Stimulated activated CD8-positive, alpha-beta memory T cell treated with anti-CD3 and anti-CD28 coated beads, Interleukin-4, amount 100 ng/mL, for 48 hours (primary cell): ENCODE measurements at places on chromosomes 6 and 20.

- DNase-seq, result no peak
Measured at GRCh38 chr20:53739799-53740785, 146.5 kb upstream of the ZNF217 start.

- peak; percentile 55 for DNase-seq
Measured at GRCh38 chr6:4647414-4648365, 128.5 kb upstream of the CDYL start.

DNA sequence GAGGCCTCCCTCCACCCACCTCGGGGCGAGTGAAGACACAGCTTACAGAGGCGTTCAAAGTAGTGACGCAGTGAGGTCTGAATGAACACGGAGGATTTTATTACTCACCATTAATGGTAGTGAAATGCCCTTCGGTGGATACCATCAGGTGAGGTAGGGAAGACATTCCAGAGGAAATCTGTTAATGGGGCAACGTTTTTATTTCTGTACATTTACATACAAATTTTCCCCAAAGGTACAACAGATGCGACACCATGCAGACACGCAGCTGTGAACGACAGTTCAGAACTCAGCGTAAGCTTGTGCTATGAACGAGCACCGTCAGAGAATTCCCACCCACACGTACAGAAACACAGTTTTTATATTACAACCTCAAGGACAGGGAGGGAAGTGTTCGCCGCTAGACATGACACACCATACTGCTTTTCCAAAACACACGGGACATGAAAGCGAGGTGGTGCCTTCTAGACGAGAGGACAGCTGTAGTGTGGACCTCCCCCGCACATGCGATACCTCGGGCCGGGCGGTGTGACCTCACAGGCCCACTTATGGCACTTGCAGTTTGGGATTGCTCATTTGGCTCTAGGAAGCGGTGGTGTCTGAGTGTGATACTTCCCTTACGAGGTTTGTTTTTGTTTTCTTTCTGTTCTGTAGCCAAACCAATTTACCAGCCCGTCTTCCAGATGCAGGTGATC, 10.7 kb downstream of the PSMG4 start:
- no peak for DNase-seq

DNA sequence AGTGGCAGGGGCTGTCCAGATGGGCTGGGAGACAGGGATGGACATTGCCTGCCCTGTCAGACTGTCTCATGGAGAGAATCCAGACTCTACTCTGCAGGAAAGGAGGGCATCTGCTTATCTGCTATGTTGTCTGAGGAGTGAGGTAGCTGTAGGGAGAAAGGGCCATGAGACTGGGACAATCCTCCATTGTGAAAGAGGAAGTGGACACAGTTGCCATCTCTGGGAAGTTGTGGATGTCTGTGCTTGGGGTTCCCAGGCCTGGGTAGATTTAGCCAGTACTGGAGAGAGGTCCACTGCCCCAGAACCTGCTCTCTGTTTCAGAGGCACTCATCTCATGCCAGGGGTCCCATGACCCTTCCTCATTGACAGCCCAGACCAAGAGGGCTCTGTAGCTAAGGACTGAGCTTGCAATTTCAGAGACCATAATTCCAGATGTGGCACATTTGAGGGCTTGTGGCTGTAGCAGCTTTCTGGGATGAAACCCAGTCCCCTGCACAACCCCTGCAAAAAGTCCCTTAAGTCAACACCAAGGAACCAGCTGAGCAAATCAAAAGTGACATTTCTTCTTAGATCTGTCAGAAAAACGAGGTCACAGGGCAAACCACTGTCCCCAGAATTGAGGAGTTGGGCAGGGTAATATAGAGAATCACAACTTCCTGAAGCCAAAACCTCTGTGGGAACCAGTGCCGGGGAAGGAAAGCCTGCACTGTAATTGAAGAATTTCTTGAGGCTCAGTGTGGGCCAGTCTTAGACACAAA, 4.1 kb upstream of the SIRPG start:
- DNase-seq, result no peak

GRCh38 chr6:453152-453551, 61.6 kb downstream of the IRF4 start:
- peak; percentile 21 for DNase-seq

DNA sequence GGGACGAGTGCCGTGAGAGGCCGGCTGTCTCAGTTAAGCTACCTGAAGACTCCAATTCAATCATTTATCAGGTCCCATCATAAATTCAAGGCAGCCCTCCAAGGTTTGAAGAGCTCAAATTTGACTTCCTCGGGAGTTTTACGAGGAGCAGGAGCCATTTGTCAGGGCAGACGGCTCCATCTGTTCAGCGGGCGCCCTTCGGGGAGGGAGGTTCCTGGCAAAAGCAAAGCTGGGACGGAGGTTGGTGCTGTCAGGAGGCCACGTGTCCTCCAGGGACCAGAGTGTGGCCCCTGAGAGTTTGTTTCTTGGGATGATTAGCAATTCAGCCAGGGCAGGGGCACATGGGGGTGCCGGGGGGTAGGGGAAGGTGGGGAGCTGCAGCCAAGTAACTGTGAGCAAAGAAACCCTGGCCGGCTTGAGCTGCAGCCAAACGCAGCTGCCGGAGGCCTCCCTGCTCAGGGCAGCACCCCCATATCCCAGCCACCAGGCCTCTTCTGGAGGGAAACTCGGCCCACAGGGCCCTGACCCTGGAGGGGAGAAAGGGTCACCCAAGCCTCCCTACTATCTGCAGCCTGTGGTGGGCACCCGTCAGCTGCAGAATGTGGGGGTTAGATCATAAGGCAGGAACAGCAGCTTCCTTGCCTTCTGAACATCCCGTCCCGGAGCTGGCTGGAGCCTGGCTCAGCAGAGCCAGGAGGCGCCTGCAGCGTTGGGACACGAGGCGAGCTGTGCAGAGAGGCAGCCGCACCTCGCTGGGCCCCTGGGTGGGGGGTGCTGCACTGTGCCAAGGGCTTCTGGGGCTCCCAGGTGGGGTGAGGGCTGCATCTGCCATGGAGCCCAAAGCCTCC, 63.6 kb upstream of the GATA5 start:
- no peak for DNase-seq

DNA sequence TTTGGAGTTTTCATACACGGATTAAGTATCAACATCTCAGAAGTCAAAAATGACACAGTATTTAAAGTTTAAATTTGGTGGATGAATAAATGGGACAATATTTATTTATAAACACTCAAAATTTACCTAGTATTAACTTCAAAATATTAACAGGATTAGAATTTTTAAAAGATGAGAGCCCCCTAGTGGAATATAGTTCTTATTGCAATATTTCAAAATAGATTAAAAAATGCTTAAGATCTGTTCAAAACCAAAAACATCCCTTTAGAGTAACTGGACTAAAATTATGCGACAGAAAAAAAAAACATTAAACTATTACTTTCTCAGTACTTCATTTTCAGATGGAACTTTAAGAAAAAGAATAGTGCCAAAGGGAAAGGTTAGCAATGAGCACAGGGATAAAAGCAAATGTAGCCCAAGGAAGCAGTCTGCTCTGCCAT, 56.6 kb downstream of the SNX14 start:
- DNase-seq, result no peak

- no peak for DNase-seq
Measured at GRCh38 chr6:26312096-26312463, 52.9 kb upstream of the BTN3A2 start.

DNA sequence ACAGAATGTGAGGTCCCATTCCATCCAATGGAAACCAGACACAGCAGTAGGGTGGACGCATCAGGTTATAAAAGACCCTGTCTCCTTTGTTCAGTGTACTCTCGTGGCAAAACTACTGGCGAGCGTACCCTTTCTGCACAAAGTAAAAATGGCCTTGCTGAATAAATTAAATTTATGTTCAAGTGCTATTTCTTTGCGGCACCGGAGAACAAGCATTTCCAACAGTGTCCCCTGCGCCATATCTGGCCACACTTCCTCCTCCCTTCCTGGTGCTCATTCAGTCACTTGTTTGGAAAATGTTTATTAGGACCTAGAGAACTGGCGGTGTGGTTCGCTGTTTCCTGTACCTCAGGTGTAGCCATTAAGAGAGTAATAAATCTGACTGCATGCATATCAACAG, 46.9 kb upstream of the DACT2 start:
- DNase-seq, result no peak

GRCh38 chr6:34901930-34902329, 12.9 kb downstream of the ANKS1A start:
- DNase-seq, result no peak

DNA sequence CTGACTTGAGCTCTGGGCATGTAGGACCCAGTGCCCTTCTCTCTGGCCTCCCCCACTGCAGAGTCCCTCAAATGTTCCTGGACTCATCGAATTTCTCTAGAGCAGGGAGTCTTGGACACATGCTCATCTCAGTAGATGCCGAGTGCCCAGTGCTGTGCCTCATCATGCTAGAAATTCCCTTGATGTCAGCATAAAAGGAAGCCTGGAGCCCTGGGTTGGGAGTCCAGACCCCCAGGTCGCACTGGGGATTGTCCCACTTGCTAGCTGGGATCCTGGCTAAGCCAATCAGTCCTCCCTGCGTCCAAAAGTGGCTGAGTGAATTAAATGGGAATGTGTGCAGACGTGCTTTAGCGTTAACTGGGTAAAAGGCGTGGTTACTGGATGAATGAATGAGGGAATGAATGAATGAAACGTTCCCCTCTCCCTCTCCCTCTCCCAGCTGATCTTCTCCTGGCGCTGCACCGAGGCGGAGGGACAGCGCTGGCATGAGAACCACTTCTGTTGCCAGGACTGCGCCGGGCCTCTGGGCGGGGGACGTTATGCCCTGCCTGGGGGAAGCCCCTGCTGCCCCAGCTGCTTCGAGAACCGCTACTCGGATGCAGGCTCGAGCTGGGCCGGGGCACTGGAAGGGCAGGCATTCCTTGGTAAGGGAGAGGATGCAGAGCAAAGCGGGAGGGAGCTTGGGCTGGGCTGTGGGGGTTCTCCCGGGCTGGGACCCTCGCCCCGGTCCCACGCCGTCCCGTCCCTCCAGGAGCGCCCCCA, 1.6 kb upstream of the TOMM6 start:
- peak; percentile 33 for DNase-seq

DNA sequence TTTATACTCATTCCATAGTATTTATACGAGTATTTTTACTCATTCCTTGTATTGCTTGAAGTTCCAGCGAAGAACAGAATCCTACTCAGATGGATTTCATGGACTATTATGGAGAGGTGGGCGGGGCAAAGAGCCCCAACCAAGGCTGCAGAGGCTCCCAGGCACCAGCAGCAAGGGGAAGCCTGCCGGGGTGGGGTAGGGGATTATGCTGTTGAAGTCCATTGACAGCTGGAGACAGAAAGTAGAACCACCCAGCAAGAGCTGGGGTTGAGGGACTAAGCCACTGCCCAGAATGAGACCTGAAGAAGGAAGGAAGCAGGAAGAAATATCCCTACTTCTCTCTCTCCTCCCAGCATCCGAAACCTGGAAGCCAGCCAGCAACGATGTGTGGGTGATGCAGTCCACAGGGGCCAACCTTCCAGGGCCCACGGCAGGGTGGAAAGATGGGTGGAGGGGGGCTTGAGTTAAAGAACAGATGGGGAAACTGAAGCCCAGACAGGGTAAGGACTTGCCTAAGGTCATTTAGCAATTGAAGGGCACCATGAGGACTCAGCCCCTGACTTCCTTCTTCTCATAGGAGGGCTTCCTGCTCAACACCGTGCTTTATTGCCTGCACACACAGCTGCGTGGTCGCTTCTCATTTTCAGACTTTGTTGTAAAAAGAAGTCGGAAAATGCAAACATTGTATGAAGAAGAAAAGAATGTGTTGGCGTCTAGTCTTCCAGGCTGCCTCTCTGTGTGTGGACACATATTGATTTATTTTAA, 18.3 kb upstream of the GTSF1L start:
- DNase-seq, result no peak

- DNase-seq, result no peak
Measured at GRCh38 chr6:1986454-1987243, 258.8 kb downstream of the GMDS start.

GRCh38 chr6:145813285-145814034, 1.1 kb downstream of the FBXO30 start:
- no peak for DNase-seq

- no peak for DNase-seq
Measured at GRCh38 chr6:27924179-27924578, 12.0 kb upstream of the OR2B2 start.

DNA sequence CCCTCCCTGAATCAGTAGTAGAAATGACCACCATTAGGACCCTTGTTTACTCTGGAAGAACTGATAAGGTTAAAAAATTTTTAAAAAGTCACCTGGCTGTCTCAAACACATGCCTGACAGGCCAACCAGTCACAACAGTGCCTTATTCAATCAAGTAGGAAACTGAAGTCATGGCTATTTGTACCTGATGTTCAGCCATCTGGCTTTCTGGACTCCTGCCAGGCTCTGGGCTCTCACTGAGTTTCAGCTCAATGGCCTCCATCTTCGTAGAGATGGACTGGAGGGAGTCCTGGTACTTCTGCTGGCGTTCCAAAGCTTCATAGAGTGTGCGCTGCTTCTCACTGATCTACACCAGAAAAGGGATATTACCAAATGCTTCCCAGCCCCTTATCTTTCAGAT, 343.8 kb downstream of the SYNE1 start:
- no peak for DNase-seq

DNA sequence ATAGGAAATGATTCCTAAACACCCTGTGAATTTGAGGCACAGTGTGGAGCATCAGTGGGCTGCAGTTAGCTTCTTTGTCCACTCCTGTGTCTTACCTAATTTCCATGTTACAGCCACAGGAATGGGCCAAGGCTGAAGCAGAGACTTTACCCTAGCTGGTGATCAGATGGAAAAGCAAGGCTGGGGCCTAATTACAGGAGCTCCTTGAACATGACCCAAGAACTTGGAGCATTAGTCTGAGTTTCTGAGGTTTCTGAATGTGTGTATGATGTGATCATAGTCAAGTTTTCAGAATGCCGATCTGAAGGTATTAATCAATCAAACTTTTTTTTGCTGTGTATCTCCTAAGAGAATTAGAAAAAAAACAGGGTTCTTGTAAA, 18.0 kb downstream of the HECA start:
- no peak for DNase-seq

DNA sequence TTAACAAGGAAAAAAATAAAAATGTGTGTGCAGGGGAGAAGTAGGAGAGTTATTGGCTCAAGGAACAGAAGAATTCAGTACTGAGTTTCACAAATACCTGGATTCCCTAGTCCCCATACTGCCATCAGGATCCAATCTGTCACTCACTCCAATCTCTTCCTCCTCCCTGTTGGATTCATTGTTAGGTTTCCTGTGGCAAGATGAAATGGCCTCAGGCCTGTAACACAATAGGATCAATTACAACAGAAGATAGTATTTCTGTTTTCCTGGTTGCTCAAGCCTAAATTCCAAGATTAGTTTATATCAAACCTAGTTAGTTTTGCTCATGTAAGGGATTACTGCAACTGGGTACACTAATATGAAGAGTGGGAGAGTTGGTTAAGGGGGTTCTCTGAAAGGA, 24.4 kb downstream of the HCRTR2 start:
- no peak for DNase-seq
